EL (cell line): ENCODE measurements at places on chromosomes 13 and 19.

GRCh38 chr19:1017115-1017905 lies 3.6 kb downstream of the TMEM259 start:
- DNase-seq = no peak

DNA sequence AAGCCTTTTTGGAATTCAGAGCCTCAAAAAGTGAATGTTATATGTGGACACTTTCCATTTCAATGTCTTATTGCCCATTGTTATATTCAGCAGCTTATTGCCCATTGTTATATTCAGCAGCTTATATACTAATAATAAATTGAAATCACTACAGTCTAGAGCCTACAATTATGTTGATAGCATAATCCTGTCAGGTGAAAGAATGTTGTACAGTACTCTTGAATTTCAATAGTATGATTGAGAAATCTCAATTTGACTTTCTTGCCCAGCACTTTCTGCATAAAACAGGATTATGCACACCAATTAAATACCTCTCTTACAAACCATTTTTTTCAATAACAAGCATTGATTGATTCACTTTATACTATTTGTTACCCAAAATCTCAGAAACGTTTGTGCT lies 260.8 kb downstream of the PCDH9 start:
- DNase-seq = no peak

DNA sequence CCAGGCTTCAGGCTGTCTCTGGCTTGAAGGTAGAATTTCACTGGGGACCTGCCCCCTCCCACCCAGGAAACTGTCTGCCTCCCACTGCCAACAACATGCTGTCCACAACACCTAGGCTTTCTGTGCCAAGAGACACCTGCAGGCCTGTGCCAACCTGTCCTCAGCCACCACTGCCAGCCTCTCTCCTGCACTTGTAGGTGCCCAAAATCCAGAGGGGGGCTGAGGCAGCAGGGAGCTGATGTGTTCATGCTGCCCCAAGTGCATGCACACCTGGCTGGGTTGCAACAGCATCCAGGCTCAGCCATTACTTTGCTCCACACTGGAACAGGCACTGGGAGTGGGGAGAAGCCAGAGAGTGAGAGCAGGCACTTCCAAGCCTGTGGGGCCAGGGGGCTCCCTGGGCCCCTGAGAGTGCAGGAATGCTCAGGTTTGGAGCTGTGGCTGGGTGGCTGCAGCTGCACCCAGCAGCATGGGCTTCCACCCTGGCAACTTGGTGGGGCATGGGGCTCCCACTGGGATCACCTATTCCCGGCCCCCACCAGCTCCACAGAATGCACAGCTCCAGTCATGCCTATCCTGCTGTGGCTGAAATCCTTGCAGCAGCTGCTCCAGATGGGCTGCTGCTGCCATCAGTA lies 218.1 kb upstream of the OBI1 start:
- DNase-seq = no peak

GRCh38 chr13:52009946-52010345 lies 1.3 kb downstream of the ATP7B start:
- no peak for DNase-seq
